ENCODE measurements at places on chromosomes 3 and 15.
A peak's percentile ranks its signal among the peaks of the same experiment; 100 is the strongest.

GRCh38 chr15:90648137-90649070, 68.7 kb upstream of the BLM start:
- DNase-seq = peak; percentile 68

- no peak for DNase-seq
Measured at GRCh38 chr15:35095941-35096340, 10.8 kb upstream of the NANOGP8 start.

GRCh38 chr15:100537331-100537730, 8.6 kb upstream of the CERS3 start:
- DNase-seq = no peak

DNA sequence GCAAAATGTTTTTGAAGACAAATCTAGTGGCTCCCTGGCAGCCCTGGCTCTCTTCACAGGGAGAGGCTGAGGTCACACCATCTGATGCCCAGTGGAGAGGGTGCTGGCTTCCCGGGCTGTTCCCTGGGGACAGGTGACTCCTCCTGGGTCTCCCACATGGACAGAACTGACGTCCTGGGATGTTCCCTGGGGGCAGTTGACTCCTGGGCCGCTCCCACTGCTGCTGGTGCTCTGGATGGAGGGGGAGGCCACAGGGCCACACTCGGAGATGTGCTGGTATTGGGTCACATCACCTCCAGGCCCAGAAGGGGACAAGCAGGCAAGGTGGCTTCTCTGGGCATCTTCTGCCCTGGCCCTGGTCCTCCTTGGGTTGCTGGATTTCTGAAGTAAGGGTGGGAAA, 27.8 kb upstream of the ACAD9 start:
- no peak for DNase-seq

DNA sequence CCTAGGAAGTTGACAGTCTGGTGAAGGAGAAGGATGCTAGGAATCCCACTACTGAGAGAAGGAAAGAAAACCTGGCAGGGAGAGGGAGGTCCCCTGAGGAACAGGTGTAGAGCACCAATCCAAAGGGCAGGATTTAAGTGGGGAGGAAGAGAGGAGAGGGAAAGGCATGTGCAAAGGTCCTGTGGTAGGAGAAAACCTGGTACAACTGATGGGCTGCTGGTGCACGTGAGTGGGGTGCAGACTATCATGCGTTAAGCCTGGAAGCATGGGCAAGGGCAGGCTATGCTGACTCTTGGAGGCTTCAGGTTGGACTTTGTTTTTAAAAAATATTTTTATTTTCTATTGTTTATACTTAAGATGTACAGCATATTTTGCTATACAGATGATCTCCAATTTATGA, 209.6 kb downstream of the PDZRN3 start:
- DNase-seq = no peak

DNA sequence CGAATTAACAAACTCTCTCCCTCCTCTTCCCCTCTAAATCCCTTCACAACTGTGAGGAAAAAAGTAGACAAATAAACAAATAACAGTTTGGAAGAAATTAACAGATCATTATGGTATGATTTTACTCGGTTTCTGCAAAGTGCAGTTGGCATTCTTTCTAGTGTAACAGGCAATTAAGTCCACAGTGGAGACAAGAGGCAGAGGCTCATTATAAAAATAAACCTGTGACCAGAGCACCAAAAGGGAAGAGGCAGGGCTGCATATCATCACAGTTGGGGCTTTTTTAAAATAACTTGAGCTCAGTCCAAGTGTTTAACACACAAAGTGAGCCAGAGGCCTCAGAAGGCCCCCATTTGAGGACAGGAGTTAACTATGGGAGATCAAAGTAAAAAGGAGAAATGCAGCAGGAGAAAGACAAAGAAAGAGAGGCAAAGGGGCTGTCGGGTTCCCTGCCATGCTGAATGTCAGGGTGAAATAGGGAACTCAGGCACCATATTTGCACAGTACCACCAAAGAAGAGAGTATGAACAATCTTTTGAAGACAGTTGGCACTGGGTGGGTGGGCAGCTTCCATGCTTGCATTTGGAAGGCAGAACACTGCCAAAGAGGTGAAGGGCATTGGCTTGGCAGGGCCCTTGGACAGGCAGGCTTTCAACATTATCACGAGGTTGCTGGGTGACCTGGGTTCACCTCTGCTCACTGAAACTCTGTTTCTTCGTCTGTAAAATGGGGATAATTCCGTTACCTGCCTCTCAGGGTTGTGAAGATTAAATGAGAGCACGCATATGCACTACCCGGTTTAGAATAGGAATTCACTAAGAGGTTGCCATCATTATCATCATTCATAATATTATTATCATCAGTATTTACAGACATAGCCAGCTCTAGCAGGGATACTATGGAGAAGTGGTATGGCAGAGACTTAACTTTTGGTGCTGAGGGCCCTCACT, 134.5 kb downstream of the MEX3B start:
- no peak for DNase-seq

- no peak for DNase-seq
Measured at GRCh38 chr3:156431334-156432124, 123.4 kb downstream of the SSR3 start.

DNA sequence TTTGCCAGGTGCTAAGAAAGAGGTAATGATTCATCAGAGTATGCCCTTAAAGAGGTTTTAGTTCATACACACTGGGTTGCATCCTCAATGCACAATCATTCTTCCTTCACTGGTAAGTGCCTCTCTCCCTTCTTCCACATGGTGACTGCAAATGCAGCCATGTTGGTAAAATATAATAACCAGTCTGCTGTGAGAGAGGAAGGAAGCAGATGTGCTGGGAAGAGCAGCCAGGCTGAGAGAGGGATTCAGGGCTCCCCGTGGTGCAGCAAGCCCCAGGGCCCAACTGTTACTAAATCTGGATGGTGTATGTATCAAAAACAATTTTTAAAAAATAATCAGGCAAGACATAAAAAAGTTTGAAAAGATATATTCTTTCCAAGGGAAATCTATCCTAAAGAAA, 498.1 kb downstream of the MAGI1 start:
- no peak for DNase-seq

GRCh38 chr3:124033360-124034015, 41.6 kb upstream of the ROPN1 start:
- no peak for DNase-seq

DNA sequence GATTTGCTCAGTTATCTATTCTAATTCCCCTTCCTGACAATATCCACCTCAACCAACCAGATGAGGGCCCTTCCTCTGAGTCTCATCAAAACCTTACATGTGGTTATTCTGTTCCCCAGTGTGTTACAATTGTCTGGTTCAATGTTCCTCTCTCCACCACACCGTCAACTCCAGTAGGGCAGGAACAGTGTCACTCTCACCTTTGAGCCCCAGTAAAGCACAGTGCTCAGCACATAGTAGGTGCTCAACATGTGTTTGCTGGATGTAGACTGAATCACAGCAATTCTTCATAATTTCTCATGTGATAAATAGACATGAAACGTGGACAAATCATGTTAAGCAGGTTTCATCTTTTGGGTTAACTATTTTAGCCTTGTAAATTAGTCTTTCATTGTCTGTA, 103.0 kb upstream of the EIF1B start:
- no peak for DNase-seq

- DNase-seq = no peak
Measured at GRCh38 chr3:134852132-134852531, 57.1 kb downstream of the EPHB1 start.

GRCh38 chr3:73658227-73658626, 33.5 kb upstream of the PDZRN3 start:
- DNase-seq = no peak

- DNase-seq = no peak
Measured at GRCh38 chr3:154973851-154974250, 106.3 kb upstream of the MME start.

GRCh38 chr15:98151096-98151495, 190.6 kb downstream of the ARRDC4 start:
- peak; percentile 37 for DNase-seq

DNA sequence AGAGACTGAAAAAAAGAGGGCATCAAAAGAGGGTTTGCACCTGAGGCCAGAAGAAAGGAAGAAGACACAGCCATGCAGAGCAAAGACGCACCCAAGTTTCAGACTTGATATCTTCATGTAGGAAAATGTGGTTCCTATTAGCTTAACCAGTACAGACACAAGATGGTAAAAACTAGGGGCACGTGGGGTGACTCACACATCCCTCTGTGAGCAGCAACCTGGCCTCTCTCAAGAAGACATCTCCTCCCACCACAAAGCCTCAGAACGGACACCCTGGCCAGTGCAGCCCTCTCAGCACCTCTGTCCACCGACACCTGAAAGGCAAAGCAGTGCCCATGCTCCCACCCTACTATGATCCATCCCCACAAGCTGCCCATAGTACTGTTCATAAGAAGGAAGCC, 33.3 kb downstream of the GLB1 start:
- no peak for DNase-seq

DNA sequence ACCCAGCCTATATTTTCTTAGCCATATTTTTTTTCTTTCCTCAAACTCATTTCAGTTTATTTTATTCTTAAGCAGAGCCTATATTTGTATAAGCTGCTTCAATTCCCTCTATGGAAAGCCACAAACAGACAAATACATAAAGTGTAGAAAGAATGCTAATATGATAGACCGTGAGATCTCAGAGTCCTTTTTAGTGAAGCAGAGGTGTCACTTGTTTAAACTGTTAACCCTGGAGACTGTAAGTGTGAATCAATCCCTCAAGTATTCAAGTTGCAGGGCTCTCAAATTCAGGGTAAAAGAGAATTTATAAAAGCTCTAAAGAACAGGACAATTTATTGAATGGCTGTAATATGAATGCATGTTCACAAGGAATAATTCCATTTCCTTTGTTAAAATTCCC, 72.2 kb upstream of the BHLHE40 start:
- no peak for DNase-seq

DNA sequence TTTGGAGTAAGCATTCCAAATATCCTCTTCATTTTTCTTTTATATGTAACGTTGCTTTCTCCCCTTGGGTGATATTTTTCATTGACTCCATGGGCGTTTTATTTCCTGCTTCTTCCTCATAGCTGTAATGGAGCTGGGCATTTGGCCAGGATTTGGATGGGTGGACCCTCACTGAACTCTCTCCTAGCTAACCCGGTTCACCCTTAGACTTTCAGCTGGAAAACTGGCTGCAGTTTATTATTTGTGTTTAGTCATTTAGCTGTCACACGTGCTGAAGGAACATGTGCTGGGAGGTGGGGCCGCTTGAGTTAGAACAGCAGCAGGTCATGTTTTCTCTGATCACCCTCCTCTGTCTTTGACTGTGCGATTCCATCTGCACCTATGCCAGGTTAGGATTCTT, 407.6 kb downstream of the ZIC1 start:
- no peak for DNase-seq

DNA sequence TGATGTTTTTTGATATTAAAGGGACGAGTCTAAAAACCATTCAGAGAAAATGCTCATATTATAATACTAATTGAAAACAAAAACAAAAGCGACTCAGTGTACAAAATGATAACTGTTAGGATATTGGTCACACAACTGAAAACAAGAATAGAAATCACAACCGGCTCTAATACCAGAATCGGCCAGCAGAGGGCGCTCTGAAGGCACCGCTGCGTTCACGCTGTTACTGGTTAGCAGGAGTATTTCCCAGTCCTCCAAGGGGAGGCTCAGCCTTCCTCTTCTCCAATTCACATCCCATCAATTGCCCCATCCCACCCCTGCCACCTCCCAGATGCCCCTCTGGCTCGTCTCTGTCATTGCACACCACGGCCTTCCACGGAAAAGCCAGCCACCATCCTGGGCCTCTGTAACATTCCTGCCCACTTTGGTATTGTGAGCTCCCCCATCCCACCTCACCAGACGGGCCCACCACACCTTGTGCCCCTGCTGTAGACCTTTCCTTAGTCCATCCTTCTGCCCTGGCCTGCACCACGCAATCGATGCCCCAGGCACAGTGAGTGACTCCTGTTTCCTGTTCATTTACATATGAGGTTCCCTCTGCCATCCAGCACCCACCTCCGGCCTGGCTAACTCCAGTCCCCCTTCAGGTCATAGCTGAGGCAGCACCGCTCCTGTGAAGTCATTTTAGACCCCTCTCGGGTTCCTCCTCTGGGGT, 8.5 kb downstream of the FAM107A start:
- DNase-seq = peak; percentile 66

DNA sequence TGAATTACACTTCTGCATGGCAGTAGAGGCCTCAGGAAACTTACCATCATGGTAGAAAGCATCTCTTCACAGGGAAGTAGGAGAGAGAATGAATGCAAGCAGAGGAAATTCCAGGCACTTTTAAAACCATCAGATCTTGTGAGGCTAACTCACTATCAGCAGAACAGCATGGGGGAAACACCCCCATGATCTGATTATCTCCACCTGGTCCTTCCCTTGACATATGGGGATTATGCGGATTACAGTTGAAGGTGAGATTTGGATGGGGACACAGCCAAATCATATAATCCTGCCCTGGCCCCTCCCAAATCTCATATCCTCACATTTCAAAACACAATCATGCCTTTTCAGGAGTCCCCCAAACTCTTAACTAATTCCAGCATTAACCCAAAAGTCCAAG, 691.1 kb downstream of the SI start:
- DNase-seq = no peak

GRCh38 chr3:90035643-90036042, 928.2 kb downstream of the EPHA3 start:
- no peak for DNase-seq

DNA sequence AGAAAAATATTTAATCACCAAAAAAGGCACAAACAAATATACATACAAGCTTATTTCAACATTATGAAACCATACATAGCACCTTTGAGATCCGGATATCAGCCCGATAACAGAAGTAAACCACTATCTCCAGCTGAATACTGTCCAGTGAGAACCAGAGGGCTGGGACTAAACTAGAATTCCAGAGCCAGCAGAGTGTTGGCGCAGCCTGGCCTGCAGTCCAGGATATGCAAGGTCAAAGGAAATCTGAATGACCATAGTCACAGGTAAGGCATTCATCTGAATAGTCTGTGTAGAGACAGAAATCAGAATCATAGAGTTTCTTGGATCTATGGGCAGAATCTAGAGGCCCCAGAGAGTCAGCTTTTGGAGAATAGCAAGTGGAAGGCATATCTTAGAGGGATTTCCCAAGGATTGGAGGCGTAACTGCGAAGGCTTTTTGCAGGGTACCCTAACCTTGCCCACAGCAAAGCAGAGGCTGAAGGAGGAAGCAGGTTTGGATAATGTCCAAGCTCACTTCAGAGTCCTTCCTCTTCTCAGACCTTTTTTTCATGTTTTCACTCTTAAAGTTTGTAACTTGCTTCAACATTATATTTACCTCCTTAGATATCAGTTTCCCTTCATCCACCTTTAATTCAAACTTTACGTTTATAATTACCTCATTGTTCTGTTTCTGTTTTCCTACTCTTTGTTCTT, 32.5 kb upstream of the TP63 start:
- no peak for DNase-seq

GRCh38 chr3:15258720-15259119, 52.7 kb downstream of the CAPN7 start:
- no peak for DNase-seq

DNA sequence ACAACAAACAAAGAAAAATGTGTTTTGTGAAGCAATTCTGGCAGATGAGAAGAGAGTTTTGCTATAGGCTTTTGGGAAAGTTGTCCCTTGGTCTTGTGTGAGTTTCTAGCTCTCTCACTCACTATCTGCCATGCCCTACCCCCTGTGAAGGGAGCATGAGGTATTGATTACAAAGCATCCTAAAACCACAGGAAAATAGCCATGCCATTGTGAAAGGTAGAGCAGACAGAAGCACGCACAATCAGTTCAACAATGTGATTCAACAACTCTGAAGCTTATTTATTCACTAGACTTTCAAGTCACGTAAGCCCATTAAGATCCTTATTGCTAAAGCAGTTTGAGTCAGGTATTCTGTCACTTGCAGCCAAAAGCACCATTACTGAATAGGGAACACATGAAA, 6.5 kb upstream of the AQR start:
- DNase-seq = no peak

GRCh38 chr15:85642693-85643066, 152.0 kb downstream of the KLHL25 start:
- no peak for DNase-seq
